WTC11 (cell line): ENCODE measurements at places on chromosomes 7 and 10.
A peak's percentile ranks its signal among the peaks of the same experiment; 100 is the strongest.

DNA sequence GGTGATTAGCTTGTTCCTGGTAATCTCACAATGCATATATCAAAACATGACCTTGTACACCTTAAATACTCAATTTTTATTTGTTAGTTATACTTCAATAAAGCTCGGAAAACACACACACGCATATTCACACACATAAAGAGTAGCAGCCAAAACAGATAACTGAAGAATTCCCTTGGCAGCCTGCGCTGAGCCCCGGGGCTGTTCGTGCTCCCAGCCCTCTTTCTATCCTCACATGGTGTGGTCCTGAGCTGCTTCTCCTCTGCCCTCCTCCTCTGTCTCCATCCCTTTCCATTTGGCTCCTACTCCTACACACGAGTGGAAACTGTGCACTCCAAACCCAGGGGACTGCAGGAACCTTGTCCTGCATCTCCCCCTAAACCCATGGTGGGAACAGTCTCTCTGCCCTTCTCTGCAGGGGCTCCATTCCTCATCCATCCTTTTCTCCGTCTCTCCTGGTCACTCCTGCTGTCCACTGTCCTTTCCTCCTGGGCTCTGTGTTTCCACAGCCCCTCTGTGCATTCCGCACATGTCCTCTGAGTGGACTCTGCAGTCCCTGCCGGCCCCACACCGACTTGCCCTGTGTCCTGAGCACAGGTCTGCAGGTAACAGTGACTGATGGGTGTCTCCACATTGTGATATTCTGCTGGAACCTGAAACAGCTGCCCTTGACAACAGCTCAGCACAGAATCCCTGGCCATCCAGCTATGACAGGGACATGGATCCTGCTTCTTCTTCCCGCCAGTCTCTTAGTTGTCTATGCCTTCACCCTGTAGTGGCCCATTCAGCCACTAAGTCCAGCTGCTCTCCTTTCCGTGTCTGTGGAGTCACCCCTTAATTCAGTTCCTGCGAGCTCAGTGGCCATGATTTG is 216.8 kb upstream of the ZNF32 start:
- DNase-seq, result no peak

- no peak for DNase-seq
Observed at GRCh38 chr7:28858206-28858605, 99.9 kb downstream of the TRIL start.

GRCh38 chr10:70162892-70163201 is 7.5 kb downstream of the SAR1A start:
- DNase-seq, result no peak

GRCh38 chr7:79301419-79301818 is 152.0 kb downstream of the MAGI2 start:
- no peak for DNase-seq

GRCh38 chr7:93944673-93945072 is 23.1 kb downstream of the GNG11 start:
- DNase-seq, result no peak

- DNase-seq, result no peak
Observed at GRCh38 chr7:139745678-139746143, 32.1 kb downstream of the HIPK2 start.

DNA sequence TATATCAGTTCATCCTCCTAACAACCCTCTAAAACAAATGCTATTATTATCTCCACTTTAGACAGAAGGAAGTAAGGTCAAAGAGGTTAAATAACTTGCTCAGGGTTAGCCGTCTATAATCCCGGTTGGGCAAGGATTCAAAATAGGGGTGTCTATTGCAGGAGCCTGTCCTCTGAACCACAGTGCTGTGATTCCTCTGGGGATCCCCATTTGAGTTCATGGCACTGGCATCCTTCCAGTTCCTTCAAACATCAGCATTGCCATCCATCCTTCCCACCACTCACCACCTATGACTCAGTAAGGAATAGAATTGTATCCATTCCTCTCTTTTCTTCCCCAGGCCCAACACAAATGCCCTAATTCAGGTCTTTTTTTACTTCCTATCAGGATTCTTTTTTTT is 25.6 kb downstream of the HPS6 start:
- DNase-seq, result no peak

DNA sequence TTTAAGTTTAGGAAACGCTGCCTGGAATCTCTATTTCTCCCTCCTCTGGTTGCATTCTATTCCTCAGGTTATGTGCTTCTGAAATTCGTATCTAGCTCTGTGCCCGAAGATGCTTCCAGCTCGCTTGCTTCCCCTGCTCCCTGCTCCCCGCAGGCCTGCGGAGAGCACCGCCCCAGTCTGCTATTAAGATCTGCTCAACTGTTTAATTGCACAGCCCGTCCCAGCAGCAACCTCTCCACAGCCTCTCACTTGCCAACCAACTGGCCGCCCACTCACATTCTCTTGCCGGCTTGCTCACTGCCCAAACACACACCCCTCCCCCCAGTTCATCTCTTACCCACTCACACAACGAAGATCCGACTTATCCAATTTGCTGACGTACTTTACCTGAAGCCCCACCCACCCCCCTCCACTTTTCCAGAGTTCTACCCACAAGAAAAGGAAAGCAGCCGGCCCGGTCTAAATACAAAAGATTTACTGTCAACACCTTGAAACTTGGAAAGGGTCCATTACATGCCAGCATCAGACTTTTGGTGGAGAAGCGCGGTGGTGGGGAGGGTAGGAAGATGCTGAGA is 167.3 kb upstream of the KLF14 start:
- no peak for DNase-seq

GRCh38 chr10:33274096-33274785 is 60.2 kb downstream of the NRP1 start:
- no peak for DNase-seq

DNA sequence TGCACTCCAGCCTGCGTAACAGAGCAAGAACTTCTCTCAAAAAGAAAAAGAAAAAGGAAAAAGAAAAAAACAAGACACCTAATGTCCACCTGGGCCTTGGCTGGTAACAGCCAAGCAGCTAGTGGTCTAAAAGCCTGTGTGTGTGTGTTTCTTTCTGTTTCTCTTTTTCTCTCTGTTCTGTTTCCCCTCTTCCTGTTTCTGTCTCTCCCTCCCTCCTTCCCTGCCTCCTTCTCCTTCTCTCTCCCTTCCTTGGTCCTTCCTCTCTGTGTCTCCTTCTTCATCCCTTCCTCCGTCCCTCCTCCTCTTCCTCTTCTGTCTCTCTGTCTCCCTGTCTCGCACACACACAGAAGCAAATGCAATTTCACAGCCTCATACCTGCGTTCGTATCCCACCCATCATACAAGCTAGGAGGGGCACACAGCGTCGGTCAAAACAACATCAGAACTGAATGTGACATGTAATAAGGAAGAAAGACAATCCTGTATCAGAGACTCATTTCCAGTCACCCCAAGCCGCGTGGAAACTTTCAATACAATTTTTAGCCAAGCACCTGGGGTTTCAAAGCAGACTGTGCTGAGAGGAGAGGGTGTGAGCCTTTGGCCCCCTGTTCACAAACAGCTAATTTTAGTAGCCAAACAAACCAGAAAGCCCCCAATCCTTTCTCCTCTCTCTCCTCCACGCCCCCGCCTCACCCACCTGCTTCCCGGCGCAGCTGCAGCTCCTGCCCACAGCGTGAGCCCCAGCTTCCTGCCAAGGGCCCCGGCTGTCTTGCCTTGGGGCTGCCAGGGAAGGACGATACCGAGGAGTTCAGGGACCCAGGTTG is 50.2 kb upstream of the GNA12 start:
- DNase-seq, result no peak

GRCh38 chr10:112643600-112644264 is 196.7 kb downstream of the VTI1A start:
- no peak for DNase-seq

DNA sequence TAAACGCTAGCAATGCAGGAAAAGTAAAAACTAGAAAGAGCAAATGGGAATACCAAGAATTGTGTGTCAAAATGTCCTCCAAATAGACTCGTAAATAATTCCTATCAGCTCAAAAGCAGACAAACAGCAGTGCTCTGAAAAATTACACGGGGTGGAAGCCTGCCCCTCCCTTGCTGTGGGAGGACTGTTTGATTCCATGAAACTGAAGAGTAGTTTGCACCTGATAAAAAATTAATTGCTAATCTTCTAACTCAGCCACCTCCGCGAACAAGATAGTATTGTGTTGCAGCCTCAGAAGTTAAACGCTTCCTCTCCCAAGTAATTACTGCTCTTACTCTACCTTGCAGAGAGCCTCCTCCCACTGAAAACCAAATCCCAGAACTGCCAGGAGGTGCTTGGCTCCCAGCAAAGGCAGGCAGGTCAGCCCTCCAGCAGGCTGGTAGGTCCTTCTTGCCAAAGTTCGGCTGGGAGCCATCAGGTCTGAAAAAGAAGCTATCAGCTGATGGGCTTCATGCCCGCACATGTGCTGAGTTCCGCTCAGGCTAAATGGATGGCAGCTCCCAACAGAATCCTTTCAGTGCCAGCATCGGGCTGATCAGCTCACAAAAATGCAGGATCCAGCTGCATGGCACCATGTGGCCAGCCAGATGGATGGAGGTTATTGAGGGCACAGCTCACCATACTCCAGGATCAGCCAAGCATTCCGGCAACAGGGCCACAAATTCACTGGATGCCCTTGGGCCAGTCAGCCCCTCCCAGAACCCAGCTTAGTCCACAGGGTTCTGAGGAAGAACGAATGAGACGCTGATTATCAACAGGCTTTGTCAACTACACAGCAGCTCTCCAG is 37.1 kb downstream of the MAD1L1 start:
- DNase-seq, result no peak

DNA sequence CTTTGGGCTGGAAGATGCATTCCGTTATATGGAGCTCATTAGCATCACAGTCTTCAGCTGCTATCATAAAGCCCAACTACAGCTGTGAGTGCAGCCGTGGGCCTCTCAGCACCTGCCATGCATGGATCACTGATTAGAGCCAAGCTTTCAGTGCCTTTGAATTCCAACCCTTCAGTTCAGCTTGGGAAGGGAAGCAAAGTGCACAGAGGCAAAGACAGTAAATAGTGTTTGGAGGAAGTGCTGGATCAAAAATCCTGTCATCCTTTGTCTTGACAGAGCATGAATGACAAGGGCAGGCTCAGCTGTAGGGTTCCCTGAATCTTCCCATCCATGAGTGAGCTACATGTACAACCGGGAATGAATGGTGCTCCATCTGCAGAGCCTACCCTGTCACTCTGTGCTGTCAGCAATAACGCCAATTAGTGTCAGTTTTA is 153.7 kb downstream of the DNAJB9 start:
- no peak for DNase-seq

DNA sequence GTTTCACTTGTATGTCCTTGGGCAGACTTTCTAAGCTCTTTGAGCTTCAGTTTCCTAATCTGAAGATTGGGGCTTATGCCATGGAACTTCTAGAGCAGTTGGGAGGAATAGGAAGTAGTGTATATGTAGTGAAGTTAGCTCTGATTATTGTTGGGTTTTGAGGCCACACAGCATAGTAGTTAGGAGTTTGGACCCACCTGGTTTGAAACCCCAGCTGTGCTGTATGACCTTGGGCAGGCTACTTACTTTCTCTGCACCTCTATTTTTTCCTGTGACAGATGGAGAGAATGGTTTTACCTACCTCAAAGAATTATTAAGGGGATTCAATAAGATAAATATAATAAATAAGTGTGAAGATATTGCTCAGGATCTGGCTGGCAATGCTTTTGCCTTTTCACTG is 61.4 kb upstream of the ADRB1 start:
- no peak for DNase-seq

DNA sequence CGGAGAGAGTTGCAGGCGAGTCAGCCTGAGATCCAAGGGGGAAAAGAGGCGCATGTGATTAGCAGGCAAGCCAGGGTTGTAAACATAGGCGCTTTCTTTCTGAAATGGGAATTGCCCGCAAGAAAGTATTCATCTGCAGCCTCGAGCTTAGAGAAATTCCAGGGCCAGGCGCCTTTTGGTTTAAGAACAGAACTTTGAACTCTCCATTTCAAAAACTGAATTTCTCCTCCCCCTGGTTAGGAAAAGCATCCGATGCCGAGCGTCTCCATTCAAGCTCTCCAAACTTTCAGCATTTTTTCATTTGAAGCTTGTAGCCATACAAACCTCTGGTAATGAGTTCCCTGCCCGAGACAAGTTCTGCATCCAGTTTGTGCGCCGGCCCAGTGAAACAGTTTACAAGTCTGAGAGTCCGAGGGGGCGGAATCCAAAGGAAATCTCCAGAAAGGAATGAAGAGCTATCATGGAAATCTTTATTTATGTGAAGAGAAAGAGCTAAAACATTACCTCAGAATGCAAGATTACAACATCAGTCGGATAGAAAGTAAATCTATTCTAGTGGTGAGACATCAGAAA is 69.9 kb downstream of the FAM204A start:
- DNase-seq, result no peak

- no peak for DNase-seq
Observed at GRCh38 chr10:87976101-87976743, 112.8 kb downstream of the PTEN start.

- no peak for DNase-seq
Observed at GRCh38 chr7:45456747-45457524, 117.2 kb upstream of the ADCY1 start.

DNA sequence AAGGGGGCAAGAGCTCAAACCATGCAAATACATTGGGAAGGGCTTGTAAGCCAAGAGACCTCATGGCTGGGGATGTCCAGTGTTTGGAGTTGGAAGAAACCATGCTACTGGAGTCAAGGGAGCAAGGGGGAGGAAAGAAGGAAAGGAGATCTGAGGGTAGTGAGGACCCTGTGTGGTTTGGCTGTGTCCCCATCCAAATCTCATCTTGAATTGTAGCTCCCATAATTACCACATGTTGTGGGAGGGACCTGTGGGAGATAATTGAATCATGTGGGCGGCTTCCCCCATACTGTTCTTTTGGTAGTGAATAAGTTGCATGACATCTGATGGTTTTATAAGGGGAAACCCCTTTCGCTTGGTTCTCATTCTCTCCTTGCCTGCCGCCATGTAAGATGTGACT is 56.5 kb upstream of the ADRB1 start:
- no peak for DNase-seq

- DNase-seq, result no peak
Observed at GRCh38 chr10:64486149-64486548, 964.9 kb downstream of the REEP3 start.

- DNase-seq, result no peak
Observed at GRCh38 chr7:134932707-134933370, 53.5 kb upstream of the AGBL3 start.

- DNase-seq, result peak; percentile 33
Observed at GRCh38 chr7:121936951-121937623, 64.1 kb downstream of the PTPRZ1 start.
